ENCODE measurements at places on chromosomes 11 and 22. TPM values are rescaled to one million over a fixed set of nuclear protein-coding genes. Genes with fewer than 3 reads are reported as not detected.
A peak's percentile ranks its signal among the peaks of the same experiment; 100 is the strongest.

GRCh38 chr11:34238533-34238932 lies 119.3 kb downstream of the ABTB2 start:
- DNase-seq, result no peak

DNA sequence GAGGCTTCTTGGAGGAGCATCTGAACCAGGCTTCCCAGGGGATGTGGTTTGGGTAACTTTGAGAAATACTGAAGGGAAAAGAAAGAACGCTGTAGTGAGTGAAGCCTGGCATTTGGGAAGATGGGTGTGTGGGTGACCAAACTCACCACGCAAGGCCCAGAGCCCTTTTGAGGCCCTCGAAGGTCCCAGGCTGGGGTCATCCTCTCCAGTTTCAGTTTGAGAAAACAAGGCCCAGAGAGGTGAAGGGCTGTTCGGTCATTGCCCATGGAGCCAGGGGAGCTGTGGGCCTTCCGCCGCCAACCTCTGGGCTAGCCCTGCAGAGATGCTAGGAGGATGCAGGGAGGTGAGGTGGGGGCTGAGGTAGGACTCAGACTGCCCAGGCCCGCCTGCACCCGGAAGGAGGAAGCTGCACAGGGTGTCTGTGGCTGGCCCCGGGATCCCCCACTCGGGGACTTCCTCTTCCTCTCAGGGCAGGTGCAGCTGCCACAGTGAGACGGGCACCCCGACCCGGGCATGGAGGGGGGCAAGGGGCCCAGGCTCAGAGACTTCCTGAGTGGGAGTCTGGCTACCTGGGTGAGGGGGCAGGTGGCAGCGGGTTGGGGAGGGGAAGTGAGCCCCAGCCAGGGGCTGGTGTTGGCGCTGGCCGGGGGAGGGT lies at the start of gene CCDC88B:
Gene CCDC88B (plus strand): TSS at position 451 of the 655 bp plus-strand sequence. CDS start 63 bp downstream, at position 514.
- DNase-seq, result no peak

DNA sequence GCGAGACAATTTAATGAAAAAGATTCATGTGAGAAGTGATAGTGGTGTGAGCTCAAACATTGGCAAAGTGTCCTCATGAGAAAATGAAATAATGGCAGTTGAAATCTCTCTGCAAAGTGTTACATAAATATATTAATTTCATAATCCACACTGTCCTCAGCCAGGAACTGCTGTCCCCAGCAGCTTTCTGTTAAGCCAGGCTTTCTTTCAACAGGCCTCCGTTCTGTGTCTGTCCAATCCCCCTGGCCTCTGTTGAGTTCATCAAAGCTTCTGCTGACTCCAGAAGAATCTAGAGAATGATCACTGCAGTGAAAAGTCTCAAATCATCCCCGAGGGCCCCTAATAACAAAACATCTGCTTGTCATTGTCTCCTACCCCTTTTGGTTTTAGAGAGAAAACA lies 10.0 kb upstream of the ASCC2 start:
- no peak for DNase-seq

DNA sequence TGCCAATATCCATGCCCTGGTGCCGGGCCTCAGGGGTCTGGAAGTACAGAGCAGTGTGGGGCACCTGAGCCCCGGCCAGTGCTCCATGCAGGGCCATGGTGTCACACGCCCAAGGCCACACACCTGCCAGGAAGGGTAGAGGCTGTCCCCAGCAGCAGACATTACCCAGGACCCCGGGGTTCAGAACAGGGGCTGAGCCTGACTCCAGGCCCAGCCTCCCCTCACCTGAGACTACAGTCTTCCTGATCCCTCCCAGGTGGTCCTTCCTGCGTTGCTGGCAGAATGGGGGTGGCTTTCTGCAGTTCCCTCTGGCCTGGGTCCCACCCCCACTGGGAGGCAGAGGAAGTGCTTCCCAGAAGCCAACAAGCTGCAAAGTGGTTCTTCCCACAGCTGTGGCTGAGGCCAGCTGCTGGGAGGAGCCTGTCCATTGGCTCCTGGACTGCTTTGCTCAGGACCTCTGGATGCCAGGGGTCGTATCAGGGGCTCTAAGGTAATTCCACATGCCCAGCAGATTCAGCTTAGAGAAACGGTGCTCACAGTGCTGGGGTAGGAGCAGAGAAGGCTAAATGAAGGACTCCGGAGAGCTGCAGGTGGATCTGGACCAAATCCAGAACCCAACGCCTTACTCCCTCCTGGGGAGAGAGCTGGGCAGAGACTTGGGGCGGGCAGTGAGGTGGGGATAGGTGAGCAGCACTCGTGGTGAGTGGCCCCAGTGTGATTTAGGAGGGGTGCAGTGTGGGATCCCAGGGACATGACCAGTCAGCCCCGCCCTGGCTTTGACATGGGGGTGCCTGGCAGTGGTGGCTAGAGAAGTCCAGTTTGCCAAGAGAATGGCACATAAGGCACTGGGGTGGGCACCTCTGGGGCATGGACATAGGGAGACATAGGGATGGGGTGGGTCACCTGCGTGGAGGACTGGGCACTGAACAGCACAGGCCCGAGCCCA lies 12.6 kb downstream of the TCIRG1 start:
- DNase-seq, result no peak

- no peak for DNase-seq
Measured at GRCh38 chr22:31120642-31121041, 2.1 kb upstream of the INPP5J start.

DNA sequence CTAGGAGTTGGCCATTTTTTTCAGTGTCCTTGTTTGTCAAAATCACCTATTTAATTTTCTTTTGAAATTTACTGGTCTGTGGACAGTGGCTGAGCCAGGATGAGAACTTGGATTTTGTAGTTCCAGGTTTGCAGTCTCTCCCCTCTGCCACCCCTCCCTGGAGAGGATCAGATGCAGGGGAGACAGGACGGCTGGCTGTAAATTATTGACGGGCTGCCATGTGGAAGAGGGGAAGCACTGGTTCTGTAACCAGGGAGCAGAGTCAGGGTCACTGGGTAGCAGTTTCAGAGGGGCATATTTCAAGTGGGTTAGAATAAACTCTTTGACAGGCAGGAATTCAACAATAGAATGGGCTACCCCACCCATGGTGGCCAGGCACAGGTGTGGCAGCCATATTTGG lies 20.6 kb upstream of the YWHAH start:
- no peak for DNase-seq

DNA sequence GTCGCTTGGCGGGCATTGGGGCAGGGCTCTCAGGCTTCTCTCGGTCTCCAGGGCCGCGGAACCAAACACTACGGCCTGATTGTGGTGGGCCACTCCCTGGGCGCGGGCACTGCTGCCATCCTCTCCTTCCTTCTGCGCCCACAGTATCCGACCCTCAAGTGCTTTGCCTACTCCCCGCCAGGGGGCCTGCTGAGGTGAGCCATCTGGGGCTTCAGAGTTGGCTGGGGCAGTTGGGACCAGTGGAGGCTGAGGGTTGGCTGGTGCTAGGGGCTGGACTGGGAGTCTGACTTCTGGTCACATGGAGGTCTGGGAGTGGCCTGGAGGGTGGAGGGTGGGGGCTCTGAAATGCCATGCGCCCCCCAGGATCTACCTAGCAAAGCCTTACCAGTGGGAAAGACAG lies 15.3 kb upstream of the MYRF start:
- no peak for DNase-seq

- DNase-seq, result no peak
Measured at GRCh38 chr22:30245181-30245984, 1.2 kb downstream of the LIF start.

DNA sequence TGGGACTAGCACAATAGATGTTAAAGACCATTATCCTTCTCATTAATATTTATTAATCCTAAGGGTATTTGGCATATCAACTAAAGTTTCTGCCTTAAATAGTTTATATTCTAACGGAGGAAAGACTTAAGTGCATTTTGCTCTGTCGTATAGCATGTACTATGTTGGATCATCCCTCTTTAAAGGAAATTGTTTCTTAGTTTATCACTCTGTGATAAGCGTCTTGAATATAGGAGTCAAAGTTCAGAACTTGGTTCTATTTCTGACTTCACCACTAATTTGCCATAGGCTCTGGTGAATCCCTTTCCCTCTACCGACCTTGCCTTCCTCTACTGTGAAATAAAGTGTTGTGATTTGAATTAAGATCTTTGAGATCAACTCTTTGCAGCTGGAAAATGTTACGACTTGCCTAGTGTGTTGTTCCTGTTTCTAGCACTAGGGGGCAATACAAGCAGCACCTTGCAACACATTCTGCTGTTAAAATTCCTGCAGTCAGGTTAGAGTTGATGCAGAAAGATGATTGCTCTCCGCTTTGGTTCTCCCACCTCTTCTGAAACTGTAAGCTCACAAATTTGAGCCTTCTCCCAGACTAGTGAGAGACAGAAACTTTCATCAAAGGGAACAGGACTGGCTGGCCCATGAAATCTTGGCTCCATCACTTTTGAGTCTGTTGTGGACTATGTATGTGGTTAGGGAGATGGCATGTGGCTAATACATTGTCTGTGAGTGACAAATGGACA lies 27.8 kb upstream of the ZNRF3 start:
- DNase-seq, result peak; percentile 53

GRCh38 chr11:70716986-70717775 lies 318.9 kb downstream of the CTTN start:
- no peak for DNase-seq

GRCh38 chr11:17821648-17822400 lies 87.2 kb downstream of the KCNC1 start:
- DNase-seq, result no peak

DNA sequence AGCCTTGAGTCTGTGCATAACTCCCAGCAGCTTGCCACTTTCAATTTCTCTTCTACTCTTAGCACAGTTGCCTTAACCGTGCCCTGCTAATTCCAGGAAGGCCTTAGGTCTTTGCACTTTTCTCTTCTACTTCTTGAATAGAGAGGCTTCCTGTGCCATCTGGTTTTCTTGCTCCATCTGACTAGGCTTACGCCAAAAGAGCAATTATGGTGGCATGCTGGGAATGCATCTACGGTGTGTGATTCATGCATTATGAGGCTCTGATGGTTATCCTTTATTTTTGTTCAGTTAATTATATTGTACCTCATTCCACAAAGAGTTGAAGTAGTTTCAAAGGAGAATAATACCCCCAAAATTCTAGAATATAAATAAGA lies 29.4 kb downstream of the SIK2 start:
- DNase-seq, result no peak

DNA sequence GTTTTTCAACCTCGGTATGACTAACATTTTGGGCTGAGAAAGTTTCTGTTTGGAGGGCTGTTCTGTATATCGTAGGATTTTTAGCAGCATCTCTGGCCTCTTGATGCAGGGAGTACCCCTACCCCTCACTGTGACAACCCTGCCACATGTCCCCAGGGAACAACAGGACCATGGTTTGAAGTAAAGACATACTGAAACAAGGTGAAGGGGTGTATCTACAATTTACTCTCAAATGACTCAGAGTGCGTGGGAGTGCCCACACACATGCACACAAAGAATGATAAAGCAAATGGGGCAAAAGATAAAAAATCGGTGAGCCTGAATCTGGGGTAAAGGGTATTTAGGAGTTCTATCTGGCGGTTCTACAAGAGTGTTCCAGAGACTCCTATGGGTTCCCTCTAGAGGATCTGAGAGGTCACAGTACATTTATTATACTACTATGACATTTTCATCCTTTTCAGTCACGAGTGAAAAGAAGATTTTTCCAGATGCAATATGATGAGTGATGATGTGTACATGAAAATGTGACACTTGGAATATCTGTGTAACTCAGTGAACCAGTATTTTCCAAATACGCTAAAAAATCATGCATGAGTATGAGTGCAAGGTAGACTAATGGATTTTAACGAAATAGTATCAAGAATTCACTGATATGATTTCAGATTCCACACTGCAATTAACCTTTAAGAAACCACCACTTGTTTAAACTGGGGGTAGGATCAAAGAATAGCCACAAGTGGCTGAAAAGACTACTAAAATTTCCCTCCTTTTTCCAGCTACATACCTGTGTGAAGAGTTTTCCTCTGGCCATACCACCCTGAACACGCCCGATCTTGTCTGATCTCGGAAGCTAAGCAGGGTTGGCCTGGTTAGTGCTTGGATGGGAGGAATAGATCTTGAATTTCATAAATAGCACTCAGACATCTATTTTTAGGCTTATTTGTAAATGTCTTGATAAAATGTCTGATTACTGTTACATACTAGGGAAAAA lies 56.3 kb upstream of the YPEL1 start:
- DNase-seq, result no peak

DNA sequence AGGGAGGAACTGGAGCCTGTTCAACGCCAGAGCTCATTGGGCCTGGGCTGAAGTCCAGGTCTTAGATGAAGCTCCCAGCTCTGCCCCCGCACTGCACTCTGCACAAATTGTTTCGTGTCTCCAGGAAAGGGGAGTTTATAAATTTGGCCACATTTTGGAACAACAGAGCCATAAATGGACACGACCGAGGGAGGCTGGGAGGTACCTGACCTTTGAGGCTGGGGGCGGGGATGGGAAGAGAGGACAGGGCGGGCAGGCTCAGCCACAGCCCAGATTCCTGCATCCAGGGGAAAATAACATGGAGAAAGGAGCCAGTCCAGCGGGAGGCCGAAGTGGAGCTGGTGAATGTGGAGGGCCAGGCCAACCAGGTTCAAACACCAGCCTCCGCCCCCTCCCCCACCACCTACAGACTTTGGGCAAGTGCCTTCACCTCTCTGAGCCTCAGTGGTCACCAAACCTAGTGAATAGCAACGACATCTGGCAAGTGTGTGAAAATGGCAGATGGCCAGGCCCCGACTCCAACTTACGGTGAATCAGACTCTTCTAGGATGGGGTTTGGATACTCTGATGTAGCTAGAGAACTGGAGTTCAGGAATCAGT lies 36.8 kb upstream of the SMTN start:
- DNase-seq, result peak; percentile 48

- no peak for DNase-seq
Measured at GRCh38 chr11:74019860-74020259, 11.0 kb upstream of the UCP3 start.

GRCh38 chr11:105899772-105900171 lies 122.3 kb downstream of the MSANTD4 start:
- DNase-seq, result no peak

GRCh38 chr11:79857377-79858214 lies 416.8 kb upstream of the TENM4 start:
- no peak for DNase-seq

- DNase-seq, result no peak
Measured at GRCh38 chr11:121578251-121578976, 125.6 kb upstream of the SORL1-AS1 start.

DNA sequence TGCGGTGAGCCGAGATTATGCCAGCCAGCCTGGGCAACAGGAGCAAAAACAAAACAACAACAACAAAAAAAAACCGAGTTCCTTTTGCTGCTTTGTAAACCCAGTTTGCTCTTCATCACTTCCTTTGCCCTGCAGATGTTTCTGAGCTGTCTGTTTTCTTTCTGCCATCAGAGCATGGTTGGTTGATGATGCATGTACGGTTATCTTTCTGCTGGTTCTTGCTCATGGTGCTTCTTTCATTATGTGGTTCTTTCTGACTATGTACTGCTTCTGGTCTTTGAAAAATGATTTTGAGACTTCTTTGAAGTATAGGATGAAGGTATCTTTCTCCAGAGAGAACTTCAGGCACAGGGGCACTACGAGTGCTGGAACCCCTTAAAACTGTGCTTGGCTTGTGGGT lies 13.2 kb downstream of the TANGO2 start:
- DNase-seq, result no peak

VSIG10L2 gene
- total RNA-seq, result not detected

KCNE3 gene
- 2.1 TPM for total RNA-seq

OR56A4 gene
- total RNA-seq, result not detected

MS4A12 gene
- total RNA-seq, result not detected

F2 gene
- total RNA-seq, result 1,408 TPM

CARD10 gene
- total RNA-seq, result 22.4 TPM

RIBC2 gene
- total RNA-seq, result not detected

SAA2 gene
- 26,068 TPM for total RNA-seq

C11orf42 gene
- not detected for total RNA-seq
